ENCODE measurements at places on chromosomes 7 and 10.
A peak's percentile ranks its signal among the peaks of the same experiment; 100 is the strongest.

DNA sequence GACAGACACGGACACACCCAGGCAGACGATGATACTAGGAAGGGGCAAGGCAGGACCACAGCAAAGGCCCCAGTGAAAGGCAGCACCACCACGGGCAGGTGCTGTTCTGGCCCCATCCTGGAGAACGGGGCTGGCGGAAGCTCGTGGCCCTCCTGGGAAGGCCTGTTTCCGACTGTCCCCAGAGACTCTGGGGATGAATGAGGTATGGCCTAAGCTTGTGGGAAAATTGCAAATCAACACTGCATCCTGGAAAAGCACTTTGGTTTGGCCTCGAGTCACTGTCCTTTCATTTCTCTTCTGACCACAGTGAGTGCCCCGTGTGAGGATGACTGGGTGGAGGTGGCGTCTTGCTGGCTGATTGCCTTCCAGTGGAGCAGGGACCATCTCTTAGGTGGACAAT, 81.6 kb upstream of the ANLN start:
- DNase-seq = peak; percentile 46

DNA sequence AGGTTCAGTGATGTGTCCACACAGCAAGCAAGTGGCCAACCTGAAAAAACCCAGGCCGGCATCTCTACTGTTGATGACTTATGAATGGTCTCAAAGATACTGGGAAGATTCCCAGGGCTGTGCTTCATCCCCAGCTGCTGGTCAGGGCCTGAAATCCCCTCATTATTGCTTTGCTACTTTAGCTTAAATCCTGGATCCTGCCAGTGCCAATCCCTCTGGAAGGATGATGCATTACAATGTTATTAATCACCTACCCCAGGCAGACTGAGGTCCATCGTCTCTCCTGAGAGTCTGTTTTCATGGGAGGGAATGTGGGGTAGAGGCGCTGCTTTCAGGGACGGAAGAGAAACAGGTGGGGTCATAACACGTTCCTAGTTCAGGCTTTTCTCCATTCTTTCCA, 371.6 kb downstream of the RPS24 start:
- DNase-seq = peak; percentile 49

DNA sequence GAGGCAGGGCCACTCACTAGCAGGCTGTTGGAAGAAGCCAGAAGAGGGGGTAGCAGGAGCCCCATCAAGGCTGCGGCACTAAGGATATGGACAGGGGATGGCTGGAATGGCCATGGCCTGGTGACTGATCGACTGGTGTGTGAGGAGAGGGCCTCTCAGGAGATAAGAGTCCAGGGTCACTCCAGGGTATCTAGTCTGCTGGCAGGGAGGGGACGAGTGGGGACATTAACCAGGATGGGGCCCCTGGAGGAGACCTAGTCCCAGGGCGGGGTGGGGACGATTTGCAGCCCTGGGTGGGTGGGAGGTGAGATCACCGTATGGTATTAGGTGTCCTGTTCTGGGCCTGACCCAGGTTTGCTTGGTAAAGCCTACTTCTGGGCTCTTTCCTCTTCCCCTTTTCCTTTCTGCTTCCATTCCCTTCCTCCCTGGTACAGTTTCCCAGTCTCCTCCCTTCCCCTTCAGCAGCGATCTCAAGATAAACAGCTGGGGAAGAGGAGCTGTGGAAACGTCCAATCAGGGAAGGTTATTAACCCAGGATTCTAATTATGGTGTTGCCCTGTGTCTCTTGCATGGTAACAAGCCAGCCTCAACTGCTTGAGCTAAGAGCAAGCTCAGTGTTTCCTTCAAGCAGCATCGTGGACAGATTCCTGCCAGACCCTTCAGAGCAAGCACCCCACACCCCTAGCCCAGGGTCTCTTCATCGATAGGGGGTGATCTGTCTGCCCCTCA, 233.2 kb downstream of the RPS24 start:
- DNase-seq = no peak

DNA sequence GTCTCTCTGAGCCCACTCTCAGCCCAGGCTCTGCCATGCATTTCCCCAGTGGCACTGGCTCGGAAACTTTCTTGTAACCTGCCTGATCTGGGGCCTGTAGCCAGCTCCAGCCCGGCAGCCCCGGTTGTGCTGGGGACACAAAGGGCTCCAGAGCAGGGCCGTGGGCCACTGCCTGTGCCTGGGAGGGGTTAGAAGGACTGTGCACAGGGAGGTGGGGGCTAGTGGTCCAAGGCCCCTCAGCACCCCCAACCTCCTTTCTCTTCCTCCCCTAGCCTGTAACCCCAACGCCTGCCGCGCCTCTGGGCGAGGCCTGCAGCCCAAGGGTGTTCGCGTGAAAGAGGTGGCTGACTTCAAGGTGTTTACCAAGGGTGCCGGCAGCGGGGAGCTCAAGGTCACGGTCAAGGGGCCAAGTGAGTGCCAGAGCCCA, 9.6 kb downstream of the FLNC start:
- DNase-seq = no peak

- DNase-seq = no peak
Observed at GRCh38 chr10:8410506-8410905, 356.0 kb downstream of the GATA3 start.

- DNase-seq = no peak
Observed at GRCh38 chr7:1989049-1989860, 243.5 kb downstream of the MAD1L1 start.

- DNase-seq = no peak
Observed at GRCh38 chr10:69458430-69459100, 7.3 kb downstream of the TSPAN15 start.

- DNase-seq = no peak
Observed at GRCh38 chr10:47239211-47239610, 60.8 kb upstream of the GDF10 start.

- DNase-seq = no peak
Observed at GRCh38 chr10:63007112-63007511, 126.0 kb upstream of the NRBF2 start.

DNA sequence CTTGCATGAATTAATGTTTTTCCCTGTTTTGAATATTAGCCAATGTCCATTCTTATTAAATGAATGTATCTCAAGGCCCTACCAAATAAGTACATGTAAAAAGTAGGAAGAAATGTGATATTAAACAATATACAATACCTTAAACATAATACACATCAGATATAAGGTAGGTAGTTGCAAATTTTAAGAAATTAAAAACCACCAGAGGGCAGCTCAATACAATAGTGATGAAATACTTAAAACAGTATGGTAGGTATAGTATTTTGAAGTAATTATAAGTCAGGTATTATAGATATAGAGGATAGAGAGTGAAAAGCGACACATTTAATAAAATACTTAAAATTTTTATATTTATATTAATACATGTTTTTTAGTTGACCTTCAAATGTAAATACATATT, 43.6 kb upstream of the CDK14 start:
- peak; percentile 38 for DNase-seq

- DNase-seq = no peak
Observed at GRCh38 chr10:5638494-5638893, 27.9 kb downstream of the ASB13 start.

- peak; percentile 68 for DNase-seq
Observed at GRCh38 chr10:3889961-3890522, 105.0 kb upstream of the KLF6 start.

DNA sequence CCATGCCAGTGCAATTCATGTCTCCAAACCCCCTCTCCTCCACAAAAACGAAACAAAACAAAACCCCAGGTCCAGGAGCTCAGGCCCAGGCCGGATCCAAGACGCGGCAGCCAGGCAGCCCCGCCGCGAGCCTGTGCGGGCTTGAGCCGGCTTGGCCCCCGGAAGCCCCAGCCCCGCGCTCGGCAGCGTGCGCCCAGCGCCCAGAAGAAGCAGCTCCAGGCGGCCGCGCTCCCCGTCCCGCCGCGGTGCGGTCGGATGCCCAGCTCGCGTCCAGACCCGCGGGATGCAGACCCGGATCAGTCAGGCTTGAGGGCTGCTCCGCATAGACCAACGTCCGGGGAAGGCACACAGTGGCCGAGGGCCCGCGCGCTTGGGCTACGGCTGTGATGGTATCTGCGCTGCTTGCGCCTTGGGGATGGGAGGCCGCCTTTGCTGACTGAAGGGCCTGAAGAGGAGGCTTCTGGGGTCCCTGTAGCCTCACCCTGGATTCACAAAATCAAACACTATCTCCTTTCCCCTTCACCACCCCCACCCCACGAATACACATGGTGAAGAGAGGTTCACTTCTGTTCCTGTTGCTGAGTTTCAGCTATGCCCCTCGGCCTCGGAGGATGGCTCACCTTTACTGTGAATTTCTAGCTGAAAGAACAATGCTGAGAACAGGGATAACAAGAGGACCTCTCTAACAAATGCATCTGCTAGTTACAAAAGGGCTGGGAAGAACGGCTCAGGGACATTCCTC, 79.9 kb upstream of the EN2 start:
- DNase-seq = peak; percentile 52

DNA sequence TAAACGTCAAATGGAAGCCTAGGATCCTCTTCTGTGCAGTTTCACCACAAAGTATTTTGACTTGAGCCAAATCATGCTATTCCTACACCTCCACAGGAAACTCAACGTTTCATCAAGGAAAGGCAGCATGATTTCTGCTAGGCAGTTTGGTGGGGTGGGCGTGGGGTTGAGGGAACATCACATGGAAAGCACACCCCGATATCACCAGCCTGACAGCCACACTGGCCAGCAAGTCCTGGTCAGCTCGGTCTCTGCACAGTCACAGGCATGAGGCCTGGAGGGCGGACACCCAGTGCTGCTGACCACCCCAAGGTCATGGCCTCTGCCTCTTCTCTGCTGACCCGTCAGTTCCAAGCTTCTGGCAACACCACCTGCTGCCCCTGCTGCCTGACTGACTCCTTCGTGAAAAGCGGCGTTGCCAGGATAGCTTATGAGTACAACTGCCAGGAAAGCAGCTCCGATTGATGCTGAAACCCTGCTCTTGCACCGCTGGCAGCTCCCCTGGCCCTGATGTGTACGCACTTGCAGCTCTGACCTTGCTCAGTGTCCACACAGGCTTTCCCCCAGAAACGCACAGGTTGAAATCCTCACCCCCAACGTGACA, 171.5 kb downstream of the DIP2C start:
- DNase-seq = no peak

DNA sequence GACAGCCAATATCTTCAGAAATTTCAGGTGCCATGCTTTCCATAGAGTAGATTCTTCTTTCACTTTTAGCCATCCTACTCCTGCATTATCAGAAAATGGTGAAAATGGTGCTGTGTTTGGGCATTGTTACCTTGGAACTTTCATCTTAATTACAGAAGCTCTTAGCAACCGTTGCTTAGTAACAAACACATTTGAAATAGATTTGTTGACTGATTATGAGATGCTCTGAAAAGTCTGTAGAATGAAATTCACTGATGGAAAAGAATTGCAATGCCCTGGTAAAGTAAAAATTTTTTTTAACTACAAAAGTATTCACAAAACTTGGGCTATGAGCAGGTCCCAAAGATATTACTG, 249.3 kb upstream of the NEBL start:
- DNase-seq = no peak

Data from GM23248 (cell line).